ENCODE measurements at places on chromosomes 4 and X.

DNA sequence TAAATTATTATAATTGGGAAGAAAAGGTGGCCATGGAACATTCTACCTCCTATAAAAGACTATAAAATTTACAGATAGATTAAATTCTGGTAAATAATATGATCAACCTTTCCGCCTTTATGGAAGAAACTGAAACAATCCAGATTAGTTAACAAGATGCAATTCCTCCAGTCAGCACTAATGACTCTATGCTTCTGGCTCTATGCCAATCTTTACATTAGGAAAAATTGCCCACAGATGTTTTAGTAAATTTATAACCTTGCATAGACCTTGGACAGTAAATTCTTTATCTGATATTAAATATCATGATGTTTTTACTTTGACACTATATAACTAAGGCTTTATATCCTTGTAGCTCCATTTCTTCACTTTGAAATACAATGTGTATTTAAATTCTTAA is 2302.5 kb downstream of the ARAP2 start:
- H3K4me3 ChIP-seq, result no peak overlapping the region
- no peak overlapping the region for H3K27ac ChIP-seq

DNA sequence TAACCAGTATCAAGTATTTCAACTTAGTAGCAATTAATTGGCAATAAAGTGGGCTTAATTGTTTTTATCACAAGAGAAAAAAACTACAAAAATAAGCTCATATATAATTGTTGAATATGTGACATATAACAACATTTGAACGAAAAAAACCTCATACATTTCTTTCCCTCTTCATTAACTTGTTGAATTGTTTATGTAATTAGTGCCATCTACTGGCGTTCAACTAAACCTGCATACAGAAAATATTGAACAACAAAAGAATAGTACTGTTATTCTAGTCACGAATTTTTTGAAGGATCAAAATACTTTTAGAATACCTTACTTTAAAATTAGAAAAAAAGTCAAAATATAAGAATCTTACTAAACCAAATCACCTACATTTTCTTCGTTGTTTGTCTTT is 586.5 kb upstream of the FTHL17 start:
- no peak overlapping the region for H3K4me3 ChIP-seq
- H3K4me1 ChIP-seq, result no peaks in the 10 kb centered on the region
- no peak overlapping the region for H3K27ac ChIP-seq

- H3K27me3 ChIP-seq, result no peaks in the 10 kb centered on the region
- no peaks in the 10 kb centered on the region for H3K36me3 ChIP-seq
- DNase-seq, result no peak
- no peak overlapping the region for H3K4me3 ChIP-seq
Observed at GRCh38 chr4:4942658-4943057, 76.6 kb downstream of the CYTL1 start.

DNA sequence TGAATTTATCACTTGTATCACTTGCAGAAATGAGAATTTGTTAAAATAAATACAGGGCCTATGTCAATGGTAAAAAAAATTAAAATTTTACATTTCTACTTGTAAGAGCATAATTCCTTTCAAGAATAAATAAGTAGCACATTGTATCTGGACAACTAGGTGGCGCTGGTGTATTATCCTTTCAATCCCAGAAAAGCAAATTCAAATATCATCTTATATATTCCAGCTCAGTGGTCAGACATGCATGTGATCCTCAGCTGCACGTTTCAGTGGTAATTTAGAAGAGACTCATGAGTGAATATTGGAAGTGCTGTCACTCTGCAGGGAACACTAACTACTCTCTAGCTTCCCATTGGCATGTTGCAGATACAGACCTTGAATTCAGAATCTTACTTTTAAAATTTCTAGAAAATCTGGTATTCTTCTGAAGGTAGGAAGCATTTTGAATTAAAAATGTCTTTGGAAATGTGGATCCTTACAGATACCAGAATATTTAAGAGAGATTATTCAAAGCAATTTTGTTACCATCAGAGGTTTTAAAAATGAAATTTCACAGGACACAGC is 1414.7 kb upstream of the TENM3 start:
- no peaks in the 10 kb centered on the region for H3K4me1 ChIP-seq
- no peak overlapping the region for H3K27ac ChIP-seq
- H3K27me3 ChIP-seq, result no peaks in the 10 kb centered on the region

GRCh38 chrX:83759872-83760271 is 101.1 kb upstream of the CYLC1 start:
- H3K4me3 ChIP-seq, result no peak overlapping the region
- H3K36me3 ChIP-seq, result no peaks in the 10 kb centered on the region
- H3K27me3 ChIP-seq, result no peaks in the 10 kb centered on the region
- no peak overlapping the region for H3K27ac ChIP-seq
- no peaks in the 10 kb centered on the region for H3K4me1 ChIP-seq
- no peak for DNase-seq

- H3K4me3 ChIP-seq, result no peak overlapping the region
- no peaks in the 10 kb centered on the region for H3K36me3 ChIP-seq
- H3K27ac ChIP-seq, result no peak overlapping the region
- DNase-seq, result no peak
- H3K27me3 ChIP-seq, result no peaks in the 10 kb centered on the region
Observed at GRCh38 chr4:48237996-48238645, 31.5 kb downstream of the TEC start.

DNA sequence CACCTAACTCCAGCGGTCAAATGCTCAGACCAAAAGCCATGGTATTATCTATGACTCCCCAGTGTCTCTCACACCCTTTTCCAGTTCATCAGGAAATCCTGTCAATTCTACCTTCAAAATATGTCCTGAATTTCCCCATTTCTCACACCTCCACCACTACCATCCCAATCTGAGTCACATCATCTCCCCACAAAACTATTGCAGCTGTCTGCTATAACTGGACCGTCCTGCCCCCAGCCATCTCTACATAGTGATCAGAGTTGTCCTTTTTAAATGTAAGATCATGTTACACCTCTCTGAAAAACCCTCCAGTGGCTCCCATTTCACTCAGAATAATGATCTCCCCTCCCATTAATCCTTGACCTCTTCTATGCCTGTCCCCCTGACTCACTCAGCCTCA is 6.8 kb upstream of the ODAPH start:
- no peak overlapping the region for H3K27ac ChIP-seq
- no peak for DNase-seq
- no peaks in the 10 kb centered on the region for H3K4me1 ChIP-seq
- no peaks in the 10 kb centered on the region for H3K36me3 ChIP-seq
- H3K4me3 ChIP-seq, result no peak overlapping the region

DNA sequence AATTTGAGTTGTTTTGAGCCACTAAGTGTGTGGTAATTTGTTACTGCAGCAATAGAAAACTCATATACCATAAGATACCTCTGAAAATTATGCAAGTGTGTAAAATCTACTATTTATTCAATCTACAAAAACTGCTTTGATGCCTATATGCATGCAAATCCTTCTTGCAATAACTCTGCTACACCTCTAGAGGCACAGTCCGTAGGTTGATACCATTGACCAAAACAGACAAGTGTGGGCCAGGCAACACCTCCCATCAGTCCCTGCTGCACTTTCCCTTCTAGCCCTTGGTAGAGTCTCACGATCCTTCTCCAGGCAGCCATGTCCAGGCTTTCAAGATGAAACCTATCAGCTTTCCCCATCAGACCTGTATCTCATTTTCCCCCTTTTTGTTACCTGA is 48.8 kb upstream of the FAM9A start:
- no peak overlapping the region for H3K27ac ChIP-seq
- DNase-seq, result no peak
- no peak overlapping the region for H3K4me3 ChIP-seq

DNA sequence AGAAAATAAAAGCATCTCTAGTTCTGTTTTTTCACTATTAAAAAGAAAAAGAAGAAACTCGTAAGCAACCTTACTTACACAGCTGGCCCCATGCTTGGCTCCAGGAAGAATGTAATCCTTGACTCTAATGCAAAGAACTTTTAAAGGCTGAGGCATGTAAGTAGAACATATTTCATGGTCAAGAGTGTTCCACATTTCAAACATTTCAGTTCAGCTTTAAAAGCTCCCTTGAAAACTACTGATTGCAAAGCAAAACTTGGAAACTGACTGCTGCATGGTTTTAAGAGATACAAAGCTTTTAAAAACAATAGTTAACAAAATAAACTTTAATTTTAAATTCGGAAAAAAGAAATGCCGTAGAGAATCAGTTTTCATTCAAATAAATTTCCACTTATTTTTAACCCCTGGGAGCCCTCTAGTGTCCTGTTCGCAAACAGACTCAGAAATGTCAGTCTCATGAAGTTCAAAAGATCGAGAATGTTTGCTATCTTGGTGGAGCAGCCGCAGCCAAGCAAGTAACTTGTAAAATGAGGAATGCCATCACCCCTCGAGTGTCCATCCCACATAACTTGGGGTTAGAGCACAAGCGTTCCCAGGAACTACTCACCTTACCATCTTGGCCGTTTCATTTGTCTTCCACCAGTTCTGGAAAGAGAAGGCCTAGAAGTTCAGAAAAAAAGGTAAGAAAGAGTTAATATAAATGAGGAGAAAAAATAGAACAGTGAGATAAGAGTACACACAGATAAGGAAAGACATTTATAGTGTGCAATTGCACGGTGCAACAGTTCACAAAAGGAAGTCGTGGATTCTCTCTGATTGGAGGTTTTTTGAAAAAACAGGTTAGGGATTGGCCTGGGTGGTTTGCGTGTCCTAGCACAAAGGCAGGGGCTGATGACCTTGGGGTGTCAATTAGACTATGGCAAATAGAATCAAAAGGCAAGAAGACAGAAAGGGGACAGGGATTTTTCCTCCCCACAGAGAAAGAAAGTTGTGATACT is at the start of gene GASK1B:
GASK1B (minus strand) TSS at position 765 of the 998 bp plus-strand sequence. CDS start 1,650 bp downstream, outside the sequence.
- no peaks in the 10 kb centered on the region for H3K36me3 ChIP-seq
- no peaks in the 10 kb centered on the region for H3K27me3 ChIP-seq
- H3K4me1 ChIP-seq, result no peaks in the 10 kb centered on the region
- H3K27ac ChIP-seq, result no peak within 1 kb of the TSS
- DNase-seq, result peak; percentile 11

- no peak overlapping the region for H3K4me3 ChIP-seq
- H3K27me3 ChIP-seq, result no peaks in the 10 kb centered on the region
- no peak for DNase-seq
- no peaks in the 10 kb centered on the region for H3K4me1 ChIP-seq
Observed at GRCh38 chr4:165177725-165178666, 29.4 kb upstream of the KLHL2 start.

- H3K4me1 ChIP-seq, result peaks cover 5% of the 10 kb centered on the region
- no peak overlapping the region for H3K4me3 ChIP-seq
- no peak for DNase-seq
- H3K27ac ChIP-seq, result no peak overlapping the region
Observed at GRCh38 chrX:1466971-1467561, 14.4 kb upstream of the ASMTL start.
